ENCODE measurements at places on chromosomes 3 and 15.

DNA sequence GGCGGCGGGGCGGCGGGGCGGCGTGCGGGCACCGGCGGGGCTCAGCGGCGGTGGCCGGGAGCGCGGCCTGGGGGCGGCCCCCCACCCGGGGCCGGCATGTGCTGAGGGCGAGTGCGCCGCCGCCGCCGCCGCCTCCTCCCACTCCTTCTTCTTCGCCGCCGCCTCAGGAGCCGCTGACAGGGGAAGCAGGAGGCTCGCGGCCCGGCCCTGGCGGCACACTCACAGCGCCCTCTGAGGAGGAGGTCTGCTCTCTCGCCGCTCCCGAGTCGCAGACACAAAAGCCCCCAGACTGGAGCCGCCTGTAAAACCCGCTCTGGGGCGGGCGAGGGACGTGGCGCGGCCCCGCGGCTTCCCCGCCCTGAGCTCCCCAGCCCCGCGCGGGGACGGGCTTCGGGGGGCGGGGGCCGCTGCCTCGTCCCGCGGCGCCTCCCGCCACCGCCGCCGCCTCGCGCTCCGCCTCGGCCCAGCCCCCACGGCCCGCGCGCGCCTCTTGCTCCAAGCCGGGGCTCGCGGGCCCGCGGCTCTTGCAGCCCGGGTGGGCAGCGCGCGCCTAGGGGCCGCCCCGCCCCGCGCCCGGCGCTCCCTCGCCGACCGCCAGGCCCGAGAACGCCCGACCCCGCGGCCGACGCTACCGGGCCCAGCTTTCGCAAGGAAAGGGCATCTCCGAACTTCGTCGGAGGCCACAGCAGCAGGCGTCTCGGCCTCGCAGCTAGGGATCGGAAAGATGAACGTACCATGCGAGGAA, at the start of gene PYGO1:
PYGO1 (minus strand) TSS at position 276 of the 745 bp plus-strand sequence. CDS start 462 bp downstream, outside the sequence.
- DNase-seq: peak; percentile 29

- peak; percentile 5 for DNase-seq
Observed at GRCh38 chr3:29515451-29515850, 234.6 kb downstream of the RBMS3 start.

DNA sequence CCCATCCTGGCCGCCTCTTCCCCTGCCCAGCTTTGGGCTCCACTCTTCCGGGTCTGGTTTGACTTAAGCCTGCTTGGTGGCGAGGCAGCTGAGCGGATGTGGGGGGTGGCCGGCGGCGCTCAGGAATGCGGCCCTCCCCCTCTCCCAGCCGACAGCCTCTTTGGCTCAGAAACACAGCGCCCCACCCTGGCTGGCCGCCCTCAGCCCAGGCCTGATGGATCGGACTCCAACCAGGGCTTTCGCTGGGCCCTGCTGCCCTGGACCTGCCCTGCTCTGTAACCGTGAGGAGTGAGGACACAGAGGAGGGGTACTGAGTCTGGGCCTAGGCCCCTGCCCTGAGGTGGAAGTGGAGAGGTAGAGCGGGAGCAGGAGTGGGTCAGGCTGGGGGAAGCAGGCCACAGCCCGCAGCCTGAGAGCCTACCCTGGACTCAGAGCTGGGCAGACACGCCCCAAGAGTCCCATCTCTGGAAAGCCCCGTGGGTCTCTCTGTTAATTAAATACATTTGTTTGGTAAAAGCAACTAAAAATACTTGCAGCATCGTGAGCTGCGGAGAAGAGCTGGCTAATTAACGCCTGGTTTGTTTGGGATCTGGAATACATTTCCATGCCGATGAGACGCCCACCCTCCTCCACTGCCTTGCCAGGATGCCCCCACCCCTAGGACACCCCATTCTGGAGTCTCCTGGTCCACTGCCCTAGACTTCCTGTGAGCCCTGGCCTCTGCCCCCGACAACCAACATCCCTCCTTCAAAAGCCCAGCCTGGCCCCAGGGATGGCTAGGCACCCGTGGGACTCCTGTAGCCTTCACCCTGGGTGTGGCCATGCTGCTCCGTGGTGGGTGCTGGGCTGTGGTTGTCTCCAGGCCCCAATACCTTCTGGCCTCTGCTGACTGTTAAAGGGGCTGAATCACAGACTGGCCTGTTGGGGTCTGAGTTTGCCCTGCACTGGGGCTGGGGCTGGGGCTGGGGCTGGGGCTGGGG, 19.6 kb downstream of the PLXNA1 start:
- DNase-seq: no peak

GRCh38 chr3:30615615-30616346, 9.4 kb downstream of the TGFBR2 start:
- DNase-seq: no peak

- no peak for DNase-seq
Observed at GRCh38 chr3:40581166-40581565, 56.4 kb downstream of the ZNF621 start.

DNA sequence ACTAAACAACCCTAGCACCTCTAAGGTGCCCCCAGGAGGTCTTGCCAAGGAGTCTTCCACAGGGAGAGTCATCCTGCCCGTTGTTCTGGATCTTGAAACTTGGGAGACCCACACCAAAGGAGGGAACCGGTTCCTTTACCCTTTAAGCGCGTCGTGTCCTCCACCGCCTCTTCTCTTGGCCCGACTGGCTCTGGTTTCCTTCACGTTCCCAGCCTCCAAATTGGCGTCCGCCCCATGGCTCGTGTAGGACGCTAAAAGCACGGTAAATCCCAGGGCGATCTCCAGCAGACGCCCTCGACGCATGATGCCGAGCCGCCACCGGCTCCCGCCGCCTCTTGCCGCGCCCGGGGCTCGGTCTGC, 1.1 kb downstream of the FBN1 start:
- no peak for DNase-seq

DNA sequence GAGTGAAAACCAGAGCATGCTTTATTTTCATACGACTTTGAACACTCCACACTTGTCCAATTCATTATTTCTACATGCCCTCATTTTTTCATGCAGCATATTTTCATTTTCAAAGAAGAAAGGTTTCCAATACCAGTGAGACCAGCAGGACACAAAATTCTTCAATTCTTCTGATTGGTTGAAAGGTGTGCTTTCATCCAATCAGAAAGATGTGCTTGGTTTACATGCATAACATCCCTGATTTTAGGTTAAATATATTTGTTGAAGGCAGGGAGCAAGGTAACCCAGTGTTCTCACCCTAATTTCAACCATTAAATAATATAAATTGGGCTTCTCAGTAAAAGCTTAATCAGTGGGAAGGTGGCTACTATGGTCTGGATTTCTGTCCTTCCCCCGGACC, 47.5 kb upstream of the PPIB start:
- DNase-seq: no peak

- no peak for DNase-seq
Observed at GRCh38 chr3:98761643-98762229, 1.4 kb upstream of the ST3GAL6 start.

GRCh38 chr3:71210257-71211007, 373.1 kb downstream of the FOXP1 start:
- DNase-seq: no peak

DNA sequence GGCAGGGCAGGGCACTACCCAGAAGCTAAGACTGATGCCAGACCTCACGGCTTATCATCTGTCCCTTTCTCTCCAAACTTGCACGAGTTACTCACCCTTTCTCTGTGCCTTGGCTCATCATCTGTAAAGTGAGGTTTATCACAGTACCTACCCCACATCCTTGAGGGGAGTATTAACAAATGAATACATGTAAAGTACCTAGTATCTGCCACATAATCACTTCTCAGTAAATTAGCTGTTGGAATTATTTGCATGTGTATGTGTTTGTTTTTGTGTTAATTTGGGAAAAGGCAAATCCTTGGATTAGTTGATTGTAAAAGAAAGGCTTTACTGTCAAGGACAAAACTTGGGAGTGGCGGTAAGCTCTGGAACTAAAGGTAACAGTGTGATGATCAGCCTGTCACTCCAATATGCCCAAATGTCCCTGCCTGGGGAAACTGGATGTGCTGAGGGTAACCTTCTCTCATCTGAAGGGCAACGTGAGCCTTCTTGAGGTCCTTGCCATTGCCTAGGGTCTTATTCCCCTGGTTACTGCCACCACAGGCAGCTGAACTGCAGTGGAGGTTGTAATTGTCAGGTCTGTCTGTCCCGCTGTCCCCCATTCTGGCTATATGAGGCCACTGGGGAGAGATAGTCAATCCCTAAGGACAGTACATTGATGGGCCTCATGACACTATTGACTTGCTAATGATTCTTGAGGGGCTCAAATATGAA, 269.4 kb downstream of the CLSTN2 start:
- no peak for DNase-seq

GRCh38 chr3:142723665-142723967, 218 bp upstream of the TRPC1 start:
- no peak for DNase-seq

GRCh38 chr15:89806559-89807550, 7.8 kb downstream of the ANPEP start:
- DNase-seq: no peak

DNA sequence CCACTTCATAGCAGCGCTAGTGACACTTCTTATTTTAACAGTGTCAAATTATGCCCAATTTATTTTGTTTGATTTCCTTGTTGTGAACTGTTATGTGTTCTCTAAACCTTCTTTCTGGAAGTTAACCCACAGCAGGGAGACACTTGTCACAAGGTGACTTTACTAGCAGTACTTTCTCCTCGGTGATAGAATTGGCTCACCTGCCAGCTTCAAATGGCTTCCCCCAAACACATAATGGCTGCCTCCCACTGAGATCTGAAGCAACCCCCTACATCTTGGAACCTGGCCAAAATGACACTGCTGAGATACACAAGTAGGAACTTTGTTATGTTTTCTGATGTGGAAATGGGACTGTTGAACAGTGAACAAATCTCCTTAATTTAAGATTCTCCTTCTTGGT, 238.8 kb upstream of the DPH6 start:
- DNase-seq: no peak

DNA sequence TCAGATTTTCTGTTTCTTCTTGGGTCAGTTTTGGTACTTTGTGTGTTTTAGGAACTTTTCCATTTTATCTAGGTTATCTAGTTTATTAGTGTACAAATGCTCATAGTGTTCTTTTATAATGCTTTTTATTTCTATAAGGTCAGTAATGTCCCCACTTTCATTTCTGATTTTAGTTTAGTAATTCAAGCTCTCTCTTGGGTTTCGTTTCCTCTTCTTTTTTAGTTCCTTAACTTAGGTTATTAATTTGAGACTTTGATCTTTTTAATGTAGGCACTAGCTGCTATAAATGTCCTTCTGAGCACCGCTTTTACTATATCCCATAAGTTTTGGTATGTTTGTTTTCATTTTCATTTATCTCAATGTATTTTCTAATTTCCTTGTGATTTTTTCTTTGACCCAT, 27.0 kb upstream of the CD200R1L start:
- no peak for DNase-seq

GRCh38 chr3:16126634-16127033, 47.8 kb upstream of the GALNT15 start:
- DNase-seq: no peak

DNA sequence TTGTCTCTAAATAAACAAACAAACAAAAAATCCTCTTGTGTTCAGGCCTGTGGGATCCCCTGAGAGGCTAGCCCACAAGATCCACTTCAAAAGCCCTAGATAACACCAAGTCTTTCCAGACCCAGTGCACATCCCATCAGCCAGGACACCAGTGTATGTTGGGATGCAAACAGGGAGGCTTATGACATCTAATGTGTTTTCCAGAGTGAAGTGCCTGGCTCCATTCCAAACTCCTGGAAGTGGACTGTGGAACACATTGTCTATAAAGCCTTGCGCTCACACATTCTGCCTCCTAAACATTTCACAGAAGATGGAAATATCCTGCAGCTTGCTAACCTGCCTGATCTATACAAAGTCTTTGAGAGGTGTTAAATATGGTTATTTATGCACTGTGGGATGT, 57.0 kb downstream of the MLH1 start:
- no peak for DNase-seq

GRCh38 chr3:160860346-160860745, 104.3 kb downstream of the PPM1L start:
- DNase-seq: no peak

GRCh38 chr3:30954426-30954825, 60.0 kb upstream of the GADL1 start:
- DNase-seq: no peak

- DNase-seq: no peak
Observed at GRCh38 chr15:61861962-61862361, 198.3 kb downstream of the VPS13C start.

DNA sequence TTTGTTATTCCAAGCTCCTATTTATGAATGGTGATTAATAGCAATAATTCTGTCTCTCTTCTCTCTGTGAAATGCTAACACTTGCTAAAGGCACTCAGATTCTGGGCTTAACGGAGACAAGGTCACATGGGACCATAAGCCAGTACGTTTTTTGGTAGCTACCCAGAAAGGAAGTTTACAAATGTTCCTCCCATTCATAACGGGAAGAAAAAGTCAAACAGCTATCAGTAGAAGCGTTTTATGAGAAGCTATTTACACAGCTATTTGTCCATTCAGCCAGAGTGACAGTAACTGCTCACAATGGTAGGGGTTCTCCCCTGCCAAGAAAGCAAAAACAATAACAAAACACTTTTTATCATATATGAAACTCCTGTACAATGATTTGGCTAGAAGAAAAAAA, 51.5 kb downstream of the ZMAT3 start:
- peak; percentile 24 for DNase-seq

- DNase-seq: no peak
Observed at GRCh38 chr3:101806491-101806890, 27.5 kb downstream of the NXPE3 start.

DNA sequence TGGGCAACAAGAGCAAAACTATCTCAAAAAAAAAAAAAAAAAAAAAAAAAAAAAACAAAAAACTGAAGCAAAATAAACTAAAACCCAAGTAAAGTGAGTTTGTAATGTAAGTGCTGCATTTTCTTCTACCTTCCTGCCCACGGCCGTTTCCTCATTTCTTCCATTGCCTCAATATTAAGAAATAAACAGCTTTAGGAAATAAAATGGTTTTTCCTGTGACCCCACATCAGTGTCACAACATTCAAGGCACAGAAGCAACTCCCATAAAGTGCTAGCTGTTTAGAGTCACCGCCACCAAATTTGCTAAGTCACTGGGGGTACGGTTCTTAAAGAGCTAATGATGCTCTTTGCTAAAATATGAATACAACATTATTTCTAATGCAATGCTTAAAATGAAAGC, 3.3 kb downstream of the PKM start:
- peak; percentile 45 for DNase-seq

GRCh38 chr3:59243476-59243875, 193.7 kb upstream of the CFAP20DC start:
- no peak for DNase-seq

DNA sequence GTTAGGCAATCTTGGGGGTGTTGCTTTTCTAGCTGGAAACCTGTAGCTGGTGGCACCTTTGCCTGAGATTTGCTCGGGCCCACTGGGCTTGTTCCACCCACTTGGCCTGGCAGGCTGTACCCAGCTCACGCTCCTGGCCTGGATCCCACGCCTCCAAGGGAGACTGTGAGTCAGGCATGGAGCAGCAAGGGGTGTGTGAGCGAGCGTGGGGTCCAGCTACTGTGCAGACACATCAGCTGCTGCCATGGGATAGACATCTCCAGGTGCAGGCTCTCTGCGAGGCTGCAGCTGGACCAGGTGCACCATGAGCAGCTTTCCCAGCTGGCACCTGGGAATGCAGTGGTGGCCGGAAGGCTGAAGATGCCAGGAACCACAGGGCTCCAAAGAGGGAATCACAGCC, 36.0 kb downstream of the NR1D2 start:
- DNase-seq: no peak

GRCh38 chr3:37531066-37531720, 330.5 kb upstream of the CTDSPL start:
- DNase-seq: no peak
